ENCODE measurements at places on chromosomes 5 and 9. TPM values are rescaled to one million over a fixed set of nuclear protein-coding genes. Genes with fewer than 3 reads are reported as not detected.
A peak's percentile ranks its signal among the peaks of the same experiment; 100 is the strongest.

DNA sequence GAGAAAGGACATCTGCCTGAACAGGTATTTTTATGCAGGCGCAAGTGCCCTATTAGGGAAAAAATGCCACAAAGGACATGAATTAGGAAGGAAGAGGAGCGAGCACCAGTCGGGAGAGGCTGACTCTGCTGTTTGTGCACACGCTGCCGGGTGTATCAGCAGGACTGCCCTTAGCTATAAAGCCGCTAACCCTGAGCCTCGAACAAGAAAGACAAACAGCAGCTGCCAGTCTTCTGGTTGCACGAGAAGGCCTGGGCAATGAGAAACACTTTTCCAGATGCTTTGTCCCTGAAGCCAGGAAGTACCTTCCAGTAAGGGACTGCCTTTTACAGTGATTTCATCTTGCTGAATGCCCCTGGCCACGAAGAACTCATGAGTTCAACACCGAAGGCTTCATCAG is 12.6 kb downstream of the QSOX2 start:
- no peaks in the 10 kb centered on the region for H3K36me3 ChIP-seq
- H3K4me3 ChIP-seq, result no peak overlapping the region
- no peak for DNase-seq
- H3K27me3 ChIP-seq, result no peaks in the 10 kb centered on the region

- no peaks in the 10 kb centered on the region for H3K27me3 ChIP-seq
- DNase-seq, result no peak
- H3K4me1 ChIP-seq, result no peaks in the 10 kb centered on the region
- H3K4me3 ChIP-seq, result no peak overlapping the region
- no peaks in the 10 kb centered on the region for H3K36me3 ChIP-seq
These were observed 208.7 kb upstream of the RASEF start for GRCh38 chr9:83271665-83272071.

DNA sequence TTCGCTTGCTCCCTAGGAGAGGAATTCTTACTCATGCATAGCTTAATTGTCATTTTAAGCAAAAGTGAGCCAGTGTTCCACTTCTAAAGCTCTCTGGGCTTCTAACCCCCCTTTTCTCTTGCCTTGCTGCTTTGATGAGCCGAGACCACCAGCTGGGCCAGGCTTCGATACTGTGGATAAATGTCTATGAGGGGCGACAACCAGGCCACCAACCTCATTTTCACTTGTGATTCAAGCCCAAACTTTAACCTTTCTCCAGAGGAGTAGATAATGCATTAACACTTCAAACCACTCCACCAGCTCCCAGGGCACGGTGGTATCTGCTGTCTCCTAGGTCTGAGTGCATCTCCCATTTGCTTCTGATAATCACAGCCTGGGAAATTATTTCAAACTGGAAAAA is 205.6 kb downstream of the PSAT1 start:
- no peak overlapping the region for H3K27ac ChIP-seq
- DNase-seq, result no peak
- no peaks in the 10 kb centered on the region for H3K4me1 ChIP-seq
- peaks cover 4% of the 10 kb centered on the region for H3K27me3 ChIP-seq
- H3K36me3 ChIP-seq, result no peaks in the 10 kb centered on the region
- no peak overlapping the region for H3K4me3 ChIP-seq

GRCh38 chr9:134205672-134206310 is 41.4 kb upstream of the RNU6ATAC start:
- no peak for DNase-seq
- H3K36me3 ChIP-seq, result no peaks in the 10 kb centered on the region
- H3K4me1 ChIP-seq, result no peaks in the 10 kb centered on the region
- H3K27ac ChIP-seq, result no peak overlapping the region
- peaks cover 6% of the 10 kb centered on the region for H3K27me3 ChIP-seq
- no peak overlapping the region for H3K4me3 ChIP-seq

- no peak overlapping the region for H3K27ac ChIP-seq
- H3K4me3 ChIP-seq, result no peak overlapping the region
- H3K27me3 ChIP-seq, result no peaks in the 10 kb centered on the region
- peaks cover 32% of the 10 kb centered on the region for H3K4me1 ChIP-seq
- H3K36me3 ChIP-seq, result peaks cover 35% of the 10 kb centered on the region
- no peak for DNase-seq
These were observed 26.0 kb downstream of the ZBTB43 start for GRCh38 chr9:126830827-126831226.

The PTGES gene
- not detected for total RNA-seq

The GGTA1 gene
- not detected for total RNA-seq

GRCh38 chr5:116492016-116492623 is 82.5 kb downstream of the SEMA6A start:
- H3K27me3 ChIP-seq, result no peaks in the 10 kb centered on the region
- no peaks in the 10 kb centered on the region for H3K4me1 ChIP-seq
- no peak overlapping the region for H3K27ac ChIP-seq
- DNase-seq, result no peak
- no peak overlapping the region for H3K4me3 ChIP-seq
- no peaks in the 10 kb centered on the region for H3K36me3 ChIP-seq

- H3K4me1 ChIP-seq, result peaks cover 5% of the 10 kb centered on the region
- no peak for DNase-seq
- H3K27ac ChIP-seq, result no peak overlapping the region
- no peaks in the 10 kb centered on the region for H3K36me3 ChIP-seq
- H3K27me3 ChIP-seq, result no peaks in the 10 kb centered on the region
- no peak overlapping the region for H3K4me3 ChIP-seq
These were observed 7.7 kb downstream of the IL17B start for GRCh38 chr5:149371296-149371962.

The GLRA1 gene
- total RNA-seq, result not detected

DNA sequence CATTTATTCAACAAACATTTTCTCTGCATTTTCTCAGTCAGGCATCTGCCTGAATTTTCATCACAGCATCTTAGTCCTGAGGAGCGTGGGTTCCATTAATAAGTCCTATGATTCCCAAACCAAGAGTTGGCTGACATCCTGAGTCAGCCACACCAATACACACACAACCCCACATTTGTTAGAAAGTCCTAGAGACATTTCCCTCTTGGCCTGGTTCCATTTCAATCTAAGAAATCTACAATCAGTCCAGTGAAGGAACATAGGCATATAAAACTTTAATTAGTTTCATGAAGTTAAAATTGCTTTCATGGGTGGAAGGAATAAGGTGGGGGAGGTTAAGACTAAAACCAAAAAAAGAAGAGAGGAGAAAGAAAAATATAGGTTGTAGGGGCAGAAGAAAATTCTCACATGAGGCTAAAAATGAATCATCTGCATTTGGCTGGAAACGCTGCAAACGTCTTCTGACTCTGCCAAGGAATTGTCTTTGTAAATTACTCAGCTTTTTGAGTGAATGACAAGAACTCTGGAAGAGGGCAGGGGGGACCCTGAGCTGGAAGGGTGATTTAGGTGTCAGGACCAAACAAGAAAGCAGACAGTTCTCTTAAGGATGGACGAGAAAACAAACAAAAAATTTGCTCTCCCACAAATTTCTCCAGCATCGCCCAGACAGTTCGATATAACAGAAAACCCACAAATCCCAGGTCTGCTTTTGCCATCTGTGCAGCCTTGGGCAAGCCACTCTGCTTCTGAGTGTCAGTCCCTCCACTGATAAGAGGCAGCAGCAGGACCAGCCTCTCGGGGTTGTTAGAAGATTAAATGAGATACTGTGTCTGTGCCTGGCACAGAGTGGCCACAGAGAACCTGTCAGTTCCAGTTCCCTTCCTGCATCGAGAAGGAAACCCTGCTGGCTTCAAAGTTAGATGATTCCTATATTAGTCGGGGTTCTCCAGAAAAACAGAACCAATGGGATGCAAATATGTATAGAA is 289.7 kb downstream of the CDK5RAP2 start:
- H3K36me3 ChIP-seq, result no peaks in the 10 kb centered on the region
- H3K27me3 ChIP-seq, result no peaks in the 10 kb centered on the region
- H3K4me3 ChIP-seq, result no peak overlapping the region
- H3K4me1 ChIP-seq, result no peaks in the 10 kb centered on the region
- no peak for DNase-seq
- no peak overlapping the region for H3K27ac ChIP-seq

DNA sequence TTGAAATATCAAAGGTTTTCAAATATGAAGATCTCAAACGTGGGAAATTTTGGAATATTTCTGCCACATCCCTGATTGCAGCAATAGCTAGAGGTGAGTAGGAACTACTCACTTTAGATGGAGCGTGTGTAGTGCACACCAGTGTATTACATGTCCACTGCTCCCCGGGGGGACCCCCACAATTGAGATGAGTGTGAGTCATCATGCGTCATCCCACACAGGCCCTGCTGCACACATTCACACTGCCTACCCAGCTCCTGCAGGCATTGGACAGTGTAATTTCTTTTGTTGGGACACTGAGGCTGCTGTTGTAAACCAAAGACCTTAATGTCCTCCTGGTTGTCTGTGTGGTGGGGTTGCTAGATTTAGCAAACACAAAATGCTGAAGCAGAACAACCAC is 280.0 kb downstream of the GAS1 start:
- DNase-seq, result no peak
- no peaks in the 10 kb centered on the region for H3K27me3 ChIP-seq
- no peak overlapping the region for H3K4me3 ChIP-seq
- no peak overlapping the region for H3K27ac ChIP-seq
- no peaks in the 10 kb centered on the region for H3K36me3 ChIP-seq
- H3K4me1 ChIP-seq, result peaks cover 6% of the 10 kb centered on the region

DNA sequence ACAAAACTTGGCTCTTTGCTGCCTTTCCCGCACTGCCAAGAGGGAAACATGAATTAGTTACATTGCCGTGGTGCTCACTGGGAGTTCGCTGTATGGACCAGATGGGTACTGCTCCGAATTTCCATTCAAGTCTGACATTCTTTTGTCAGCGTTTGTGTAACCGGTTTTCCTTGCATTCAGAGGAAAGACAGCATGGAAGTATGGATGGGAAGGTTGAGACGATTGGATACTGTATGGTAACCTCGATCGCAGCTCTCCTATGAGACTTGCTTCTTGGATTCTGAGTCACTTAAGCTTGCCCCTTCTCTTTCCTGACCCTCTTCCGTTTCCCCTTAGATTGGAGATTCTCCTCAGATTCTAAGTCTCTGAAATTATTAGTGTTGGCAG is 625 bp upstream of the UBLCP1 start:
- peaks cover 23% of the 10 kb centered on the region for H3K36me3 ChIP-seq
- peak overlapping the region; percentile 97 for H3K4me3 ChIP-seq
- DNase-seq, result no peak
- peak overlapping the region; percentile 99 for H3K27ac ChIP-seq
- H3K4me1 ChIP-seq, result peaks cover 38% of the 10 kb centered on the region

The IL13 gene
- 19.6 TPM for total RNA-seq

DNA sequence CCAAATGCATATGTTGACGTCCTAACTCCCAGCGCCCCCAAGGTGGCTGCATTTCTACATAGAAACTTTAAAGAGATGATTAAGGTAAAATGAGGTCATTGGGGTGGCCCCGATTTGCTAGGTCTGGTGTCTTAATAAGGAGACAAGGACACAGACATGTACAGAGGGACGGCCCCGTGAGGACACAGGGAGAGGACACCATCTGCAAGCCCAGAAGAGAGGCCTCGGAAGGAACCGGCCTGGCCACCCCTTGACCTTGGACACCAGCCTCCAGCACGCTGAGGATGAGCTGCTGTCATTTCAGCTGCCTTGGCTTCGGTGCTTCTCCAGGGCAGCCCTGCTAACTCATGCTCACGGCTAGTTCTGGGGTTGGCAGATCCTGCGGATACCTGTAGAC is 73.2 kb downstream of the MRPL36 start:
- no peaks in the 10 kb centered on the region for H3K36me3 ChIP-seq
- no peak overlapping the region for H3K27ac ChIP-seq
- H3K4me1 ChIP-seq, result no peaks in the 10 kb centered on the region
- H3K27me3 ChIP-seq, result peaks cover 15% of the 10 kb centered on the region
